GM13977 (cell line): ENCODE measurements at places on chromosomes 12 and 14.

DNA sequence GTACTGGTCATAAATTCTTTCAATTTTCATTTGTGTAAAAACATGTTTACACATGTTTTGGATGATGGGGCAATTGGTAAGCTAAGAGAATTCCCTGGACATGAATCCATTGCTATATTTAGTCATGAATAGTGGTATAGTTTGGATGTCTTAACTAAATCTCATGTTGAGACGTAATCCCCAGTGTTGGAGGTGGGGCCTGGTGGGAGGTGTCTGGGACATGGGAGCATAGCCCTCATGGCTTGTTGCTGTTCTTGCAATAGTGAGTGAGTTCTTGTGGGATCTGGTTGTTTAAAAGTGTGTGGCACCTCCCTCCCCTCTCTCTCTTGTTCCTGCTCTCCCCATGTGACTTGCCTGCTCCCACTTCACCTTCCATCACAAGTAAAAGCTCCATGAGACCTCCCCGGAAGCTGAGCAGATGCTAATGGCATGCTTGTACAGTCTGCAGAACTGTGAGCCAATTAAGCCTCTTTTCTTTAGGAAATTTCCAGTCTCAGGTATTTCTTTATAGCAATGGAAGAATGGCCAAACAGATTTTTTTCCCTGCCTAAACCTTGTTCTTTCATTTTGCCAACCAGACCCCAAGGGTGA lies 33.6 kb downstream of the CTSG start:
- no peak for DNase-seq

GRCh38 chr12:131634037-131634436 lies 76.9 kb upstream of the SFSWAP start:
- no peak for DNase-seq

GRCh38 chr12:24081606-24082005 lies 132.1 kb upstream of the SOX5 start:
- DNase-seq = no peak

DNA sequence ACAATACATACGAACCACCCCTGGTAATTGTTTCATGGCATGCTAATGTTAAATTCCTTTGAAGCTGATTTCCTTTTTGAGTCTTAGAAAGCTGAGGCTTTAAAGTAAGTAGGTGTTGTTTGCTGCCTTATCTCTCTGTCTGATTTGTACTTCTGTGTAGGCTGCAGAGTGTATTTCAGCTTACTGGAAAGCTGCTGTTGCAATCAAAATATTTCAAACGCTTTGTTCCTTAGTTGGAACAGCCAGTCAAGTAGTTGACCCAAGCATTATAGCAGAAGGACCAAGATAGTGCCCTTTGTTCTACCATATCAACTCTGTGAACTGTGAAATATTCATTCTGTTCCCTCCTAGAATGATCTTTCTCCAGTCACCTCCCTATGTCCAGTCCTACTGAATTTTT lies 3.1 kb downstream of the PKP2 start:
- DNase-seq = no peak

- no peak for DNase-seq
Observed at GRCh38 chr12:88248606-88249005, 106.5 kb downstream of the TMTC3 start.

- peak; percentile 28 for DNase-seq
Observed at GRCh38 chr14:54857830-54858269, 44.8 kb downstream of the GCH1 start.

DNA sequence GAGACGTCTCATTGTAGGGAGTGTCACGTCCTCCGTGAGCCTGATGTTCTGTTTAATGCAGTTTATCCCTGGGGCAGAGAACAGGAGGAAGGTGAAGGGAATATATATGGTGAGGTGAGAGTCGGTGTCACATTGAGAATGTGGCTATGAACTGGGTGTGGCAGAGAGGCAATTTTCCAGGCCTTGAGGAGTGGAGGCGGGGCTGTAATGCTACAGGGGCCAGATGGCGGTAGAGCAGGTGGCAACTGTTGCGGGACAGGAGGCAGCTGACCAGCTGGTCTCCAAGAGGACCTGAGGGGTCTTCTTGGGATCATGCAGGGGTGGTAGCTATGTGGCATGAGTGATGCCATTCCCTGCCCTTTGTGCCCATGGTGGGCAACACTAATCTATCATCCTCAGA lies 59.6 kb downstream of the CACNA1C start:
- DNase-seq = no peak

DNA sequence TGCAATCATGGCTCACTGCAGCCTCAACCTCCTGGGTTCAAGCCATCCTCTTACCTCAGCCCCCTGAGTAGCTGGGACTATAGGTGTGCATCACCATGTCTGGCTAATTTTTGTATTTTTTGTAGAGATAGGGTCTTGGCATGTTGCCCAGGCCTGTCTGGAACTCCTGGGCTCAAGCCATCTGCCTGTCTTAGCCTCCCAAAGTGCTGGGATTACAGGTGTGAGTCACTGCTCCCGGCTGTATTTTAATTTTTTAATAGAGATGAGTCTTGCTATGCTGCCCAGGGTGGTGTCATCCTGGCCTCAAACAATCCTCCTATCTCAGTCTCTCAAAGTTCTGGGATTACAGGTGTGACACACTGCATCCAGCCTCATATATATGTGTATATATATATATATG lies 31.7 kb upstream of the GPRC5A start:
- no peak for DNase-seq

DNA sequence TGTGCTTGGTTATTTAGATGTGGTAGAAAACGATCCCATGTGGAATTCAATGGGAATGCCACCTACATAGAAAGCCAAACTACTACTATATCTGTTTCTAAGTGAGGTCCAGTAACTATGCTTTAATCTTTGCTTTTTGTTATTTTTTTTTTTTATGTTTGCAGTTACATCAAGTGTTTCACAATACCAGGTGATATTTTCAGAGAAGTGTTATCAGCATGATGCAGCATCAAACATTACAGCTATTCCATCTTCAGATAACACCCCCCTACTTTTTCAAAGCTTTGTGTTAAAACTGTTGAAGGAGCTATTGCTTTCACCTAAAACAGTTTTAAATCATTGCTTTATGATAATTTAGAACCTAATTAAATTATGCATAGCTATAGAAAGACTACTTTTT lies 163.8 kb upstream of the SLC16A7 start:
- DNase-seq = no peak

- DNase-seq = no peak
Observed at GRCh38 chr12:113221997-113222729, 899 bp downstream of the TPCN1 start.

GRCh38 chr12:45244561-45245343 lies 28.9 kb downstream of the ANO6 start:
- DNase-seq = no peak

- peak; percentile 48 for DNase-seq
Observed at GRCh38 chr12:57460468-57460784, 841 bp downstream of the GLI1 start.

DNA sequence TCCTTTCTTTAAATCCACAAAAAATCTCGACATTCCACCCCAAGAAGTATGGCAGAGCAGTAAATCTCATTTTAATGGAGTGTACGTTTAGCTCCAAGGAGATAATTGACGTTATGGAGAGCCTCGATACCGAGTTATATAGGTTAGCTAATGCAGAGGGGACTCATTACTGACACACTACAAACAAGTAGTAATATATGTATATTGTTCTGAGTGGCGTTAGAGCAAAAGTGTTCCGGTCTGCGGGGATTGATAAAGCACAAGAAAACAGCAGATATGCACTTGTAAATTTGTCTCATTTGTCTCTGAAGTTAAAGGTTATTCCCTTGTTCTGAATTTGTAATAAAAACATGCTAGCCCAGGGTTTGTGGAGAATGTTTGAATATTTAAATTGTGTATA lies 84.1 kb downstream of the BCL11B start:
- no peak for DNase-seq

DNA sequence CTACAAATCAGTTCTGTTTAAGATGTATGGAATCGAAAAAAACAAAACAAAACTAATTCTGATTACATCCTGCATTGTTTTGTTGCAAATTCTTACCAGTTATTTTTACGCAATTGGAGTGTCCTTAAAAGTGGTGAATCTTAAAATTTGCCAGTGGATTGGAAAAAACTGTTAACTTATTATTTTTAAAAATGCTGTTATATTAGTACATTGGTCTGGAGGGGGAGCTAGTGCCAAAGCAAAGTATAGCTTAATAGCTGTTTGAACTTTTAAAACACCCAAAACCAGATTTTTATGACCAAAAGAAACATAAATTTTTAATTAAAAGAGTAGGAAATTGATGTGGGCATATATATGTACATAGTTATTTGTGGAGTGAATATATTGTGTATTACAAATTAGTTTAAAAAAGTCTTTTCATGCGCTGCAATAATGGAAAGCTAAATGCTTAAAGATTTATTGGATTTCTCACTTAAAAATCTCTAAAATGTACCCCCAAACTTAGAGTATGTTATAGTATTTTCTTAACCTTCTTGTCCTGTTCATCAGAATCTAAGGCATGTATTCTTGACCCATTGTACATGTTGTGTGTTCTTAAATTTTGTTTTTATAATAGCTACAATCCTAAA lies 2.5 kb downstream of the FUT8 start:
- DNase-seq = no peak

DNA sequence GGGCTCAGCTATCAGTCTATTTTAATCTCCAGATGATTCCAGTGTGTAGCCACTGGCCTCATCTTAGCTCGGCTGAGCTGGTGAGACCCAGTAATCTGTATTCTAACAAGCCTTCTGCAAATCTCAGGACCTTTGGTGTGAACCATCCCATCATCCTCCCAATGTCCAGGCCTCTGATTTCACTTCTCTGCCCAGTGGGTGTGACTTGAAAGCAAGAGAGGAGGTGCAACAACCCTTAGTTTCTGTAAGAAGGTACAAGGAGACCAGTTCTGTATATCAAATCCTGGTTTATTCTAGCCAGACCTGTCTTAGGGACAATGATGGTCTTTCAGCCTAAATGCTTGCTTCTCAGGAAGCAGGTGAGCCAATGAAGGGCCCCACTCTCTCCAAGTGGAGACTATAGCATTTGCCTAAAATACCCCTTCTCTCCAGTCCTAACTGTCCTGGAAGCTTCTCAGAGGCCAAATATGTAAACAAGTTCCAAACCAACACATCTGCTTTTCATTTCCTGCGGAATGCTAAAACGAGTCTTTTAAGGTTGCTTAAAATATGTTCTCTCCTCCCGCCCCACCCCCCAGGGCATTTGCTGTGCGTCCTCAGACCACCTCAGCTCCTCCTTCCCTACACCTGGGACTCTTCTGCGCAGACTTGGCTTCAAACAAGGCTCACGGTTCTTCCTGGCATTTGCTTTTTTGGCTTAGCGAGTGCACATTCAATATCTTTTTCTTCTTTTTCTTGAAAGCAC lies 78.4 kb upstream of the FUT8 start:
- DNase-seq = no peak

DNA sequence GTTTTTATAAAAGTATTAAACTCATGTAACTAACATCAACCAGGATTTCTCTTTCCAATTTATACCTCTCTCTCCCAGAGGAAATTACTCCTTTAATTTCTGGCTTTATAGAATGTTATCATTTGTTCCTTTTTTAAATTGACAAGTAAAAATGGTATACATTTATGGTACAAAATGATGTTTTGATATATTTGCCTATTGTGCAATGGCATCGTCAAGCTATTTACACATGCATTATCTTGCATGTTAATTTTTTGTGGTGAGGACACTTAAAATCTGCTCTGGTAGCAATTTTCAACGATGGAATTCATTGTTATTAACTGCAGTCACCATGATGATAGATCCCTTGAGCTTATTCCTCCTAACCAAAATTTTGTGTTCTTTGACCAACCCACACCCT lies 149.0 kb upstream of the NAV3 start:
- no peak for DNase-seq

DNA sequence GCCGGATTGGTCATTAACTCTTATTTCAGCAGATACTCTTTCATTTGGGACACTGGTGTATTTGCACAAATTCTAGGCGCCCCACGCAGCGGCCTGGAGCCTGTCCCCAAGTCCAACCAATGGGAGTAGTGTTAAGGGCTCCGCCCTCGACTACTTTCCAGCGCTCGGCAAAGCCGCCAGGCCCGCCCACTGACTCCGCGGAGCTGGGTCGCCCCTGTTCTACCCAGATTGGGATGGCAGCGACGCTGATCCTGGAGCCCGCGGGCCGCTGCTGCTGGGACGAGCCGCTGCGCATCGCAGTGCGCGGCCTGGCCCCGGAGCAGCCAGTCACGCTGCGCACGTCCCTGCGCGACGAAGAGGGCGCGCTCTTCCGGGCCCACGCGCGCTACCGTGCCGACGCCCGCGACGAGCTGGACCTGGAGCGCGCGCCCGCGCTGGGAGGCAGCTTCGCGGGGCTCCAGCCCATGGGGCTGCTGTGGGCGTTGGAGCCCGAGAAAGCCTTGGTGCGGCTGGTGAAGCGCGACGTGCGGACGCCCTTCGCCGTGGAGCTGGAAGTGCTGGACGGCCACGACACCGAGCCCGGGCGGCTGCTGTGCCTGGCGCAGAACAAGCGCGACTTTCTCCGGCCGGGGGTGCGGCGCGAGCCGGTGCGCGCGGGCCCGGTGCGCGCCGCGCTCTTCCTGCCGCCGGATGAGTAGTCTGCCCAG lies at the start of gene ACOT6:
TSS of gene ACOT6 (plus strand) at position 179 of the 707 bp plus-strand sequence. CDS start at position 234, 55 bp downstream.
- peak; percentile 81 for DNase-seq

- no peak for DNase-seq
Observed at GRCh38 chr12:102023343-102023930, 38.4 kb downstream of the WASHC3 start.

DNA sequence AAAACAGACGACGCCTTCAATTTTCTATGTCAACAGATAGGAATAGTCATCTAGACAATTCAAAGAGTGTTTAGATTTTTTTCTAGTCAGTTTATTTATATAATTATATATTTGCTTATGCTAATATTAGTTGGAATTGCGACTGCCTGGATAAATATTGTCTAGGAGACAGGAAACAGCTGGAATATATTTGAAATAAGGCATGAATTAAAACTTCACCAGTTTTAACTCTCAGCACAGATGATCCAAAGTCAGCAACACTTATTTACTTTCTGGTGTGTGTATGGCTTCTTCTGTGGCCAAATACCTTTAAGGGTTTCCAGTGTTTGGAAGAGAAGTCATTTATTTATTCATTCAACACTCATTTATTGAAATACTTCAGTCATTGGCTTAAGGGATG lies 1215.4 kb upstream of the USP15 start:
- DNase-seq = no peak

GRCh38 chr14:104685216-104685997 lies 4.0 kb upstream of the INF2 start:
- DNase-seq = no peak

- no peak for DNase-seq
Observed at GRCh38 chr12:19192710-19193109, 63.2 kb downstream of the PLEKHA5 start.

GRCh38 chr12:130433411-130433810 lies 95.7 kb downstream of the PIWIL1 start:
- DNase-seq = no peak

- no peak for DNase-seq
Observed at GRCh38 chr12:56152756-56153677, 630 bp downstream of the MYL6B start.

GRCh38 chr12:3049611-3050249 lies 27.4 kb upstream of the TSPAN9 start:
- no peak for DNase-seq

- peak; percentile 34 for DNase-seq
Observed at GRCh38 chr14:41605550-41606281, 960 bp upstream of the LRFN5 start.
